Natural killer cell (primary cell): ENCODE measurements at places on chromosomes 11 and 22. TPM values are rescaled to one million over a fixed set of nuclear protein-coding genes. Genes with fewer than 3 reads are reported as not detected.

The TMEM121B gene
- total RNA-seq, result 0.18 TPM

GRCh38 chr11:109425554-109425953 is 3.6 kb downstream of the C11orf87 start:
- H3K27ac ChIP-seq, result no peak overlapping the region
- no peaks in the 10 kb centered on the region for H3K36me3 ChIP-seq
- peaks cover 17% of the 10 kb centered on the region for H3K27me3 ChIP-seq
- DNase-seq, result no peak

The VSIG10L2 gene
- total RNA-seq, result not detected

- DNase-seq, result no peak
- no peak overlapping the region for H3K27ac ChIP-seq
- H3K4me3 ChIP-seq, result no peak overlapping the region
- H3K4me1 ChIP-seq, result no peaks in the 10 kb centered on the region
- H3K36me3 ChIP-seq, result no peaks in the 10 kb centered on the region
Observed at GRCh38 chr22:29037340-29037932, 24.2 kb downstream of the C22orf31 start.

- H3K4me3 ChIP-seq, result no peak overlapping the region
- no peaks in the 10 kb centered on the region for H3K36me3 ChIP-seq
- H3K27ac ChIP-seq, result peak overlapping the region; percentile 39
- peaks cover 30% of the 10 kb centered on the region for H3K4me1 ChIP-seq
- H3K27me3 ChIP-seq, result no peaks in the 10 kb centered on the region
- DNase-seq, result no peak
Observed at GRCh38 chr11:62401811-62402210, 17.0 kb upstream of the SCGB1A1 start.

DNA sequence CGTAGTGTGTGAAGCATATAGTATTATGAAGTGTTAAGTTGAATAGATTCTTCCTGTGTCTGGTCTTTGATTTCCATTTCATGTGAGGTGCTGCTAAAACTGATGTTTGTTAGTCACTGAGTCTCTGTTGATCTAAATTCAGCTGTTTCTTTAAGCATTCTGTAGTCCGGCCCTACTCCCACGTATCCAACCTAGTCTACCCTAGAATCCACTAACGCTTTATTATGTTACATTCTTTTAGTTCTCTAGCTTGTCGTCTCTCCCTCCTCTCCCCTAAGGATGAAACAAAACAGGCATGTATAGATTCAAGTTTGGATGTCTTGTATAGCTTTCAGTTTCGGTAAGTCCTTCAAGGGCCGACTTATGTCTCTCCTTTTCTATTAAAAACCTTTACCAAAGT is 4.1 kb downstream of the WEE1 start:
- DNase-seq, result peak; percentile 52
- H3K27ac ChIP-seq, result peak overlapping the region; percentile 67
- H3K4me1 ChIP-seq, result peaks cover 13% of the 10 kb centered on the region
- no peaks in the 10 kb centered on the region for H3K27me3 ChIP-seq

The CCDC116 gene
- total RNA-seq, result 0.43 TPM

GRCh38 chr22:50222508-50222907 is 21.7 kb downstream of the SELENOO start:
- H3K27me3 ChIP-seq, result no peaks in the 10 kb centered on the region
- DNase-seq, result no peak
- H3K36me3 ChIP-seq, result peaks cover 68% of the 10 kb centered on the region
- no peak overlapping the region for H3K4me3 ChIP-seq
- no peaks in the 10 kb centered on the region for H3K4me1 ChIP-seq

The TOMM22 gene
- 47.5 TPM for total RNA-seq

DNA sequence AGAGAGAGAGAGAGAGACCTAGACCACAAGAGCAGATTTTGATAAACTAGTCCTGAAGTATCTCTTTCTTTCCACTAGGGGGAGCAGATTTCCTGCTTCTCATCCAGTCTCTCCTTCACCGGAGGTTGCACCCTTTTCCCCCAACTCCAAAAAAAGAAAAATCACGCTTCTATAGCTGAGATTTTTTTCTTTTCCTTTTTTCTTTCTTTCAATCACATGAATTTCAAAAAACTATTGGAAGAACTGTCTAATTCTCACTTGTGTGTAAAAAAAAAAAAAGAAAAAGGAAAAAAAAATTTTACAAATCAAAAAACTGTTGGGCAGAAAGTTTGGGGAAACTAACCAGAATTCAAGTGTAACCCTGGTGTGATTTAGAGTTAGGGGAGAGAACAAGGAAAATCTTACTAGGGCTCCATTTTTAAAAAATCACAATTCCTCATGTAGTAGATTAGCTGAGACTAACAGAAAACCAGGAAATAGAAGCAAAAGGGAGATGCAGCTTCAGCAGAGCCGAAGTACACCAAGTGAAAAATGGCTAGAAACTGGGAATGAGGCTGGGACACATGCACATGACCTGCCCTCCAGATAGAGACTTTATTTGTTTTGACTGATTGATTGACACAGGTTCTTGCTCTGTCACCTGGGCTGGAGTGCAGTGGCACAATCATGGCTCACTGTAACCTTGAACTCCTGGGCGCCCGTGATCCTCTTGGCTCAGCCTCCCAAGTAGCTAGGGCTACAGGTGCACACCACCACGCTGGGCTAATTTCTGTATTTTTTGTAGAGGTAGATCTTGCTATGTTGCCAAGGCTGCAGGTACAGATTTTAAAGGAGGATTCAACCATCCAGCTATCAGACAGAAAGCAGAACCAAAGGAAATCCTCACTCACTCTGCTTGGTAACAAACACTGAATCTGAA is 27.1 kb downstream of the SDHD start:
- no peak overlapping the region for H3K4me3 ChIP-seq
- DNase-seq, result no peak
- H3K27me3 ChIP-seq, result no peaks in the 10 kb centered on the region
- H3K36me3 ChIP-seq, result no peaks in the 10 kb centered on the region
- H3K27ac ChIP-seq, result no peak overlapping the region

DNA sequence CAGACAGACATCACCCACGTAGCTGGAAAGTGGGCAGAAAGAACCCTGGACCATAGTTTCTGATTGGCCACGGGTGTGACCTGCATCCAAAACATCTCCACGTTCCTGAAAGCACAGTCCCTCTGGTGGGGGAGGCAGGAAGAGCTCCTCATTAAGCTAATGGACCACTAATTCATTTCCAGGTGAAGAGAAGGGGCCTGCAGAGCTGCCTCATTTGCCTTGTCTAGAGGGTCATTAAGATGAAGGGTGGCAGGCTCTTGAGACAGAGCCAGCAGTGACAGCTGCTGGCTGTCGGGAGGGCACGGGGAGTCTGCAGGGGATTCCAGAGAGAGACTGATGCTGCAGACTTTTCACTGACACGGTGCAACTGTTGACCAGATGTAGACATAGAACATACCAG is 149.6 kb upstream of the OPCML start:
- no peak for DNase-seq
- H3K4me3 ChIP-seq, result no peak overlapping the region
- no peaks in the 10 kb centered on the region for H3K36me3 ChIP-seq
- no peak overlapping the region for H3K27ac ChIP-seq
